Cortex of kidney (tissue), 1 donor: ENCODE measurements at places on chromosomes 16 and 17.

DNA sequence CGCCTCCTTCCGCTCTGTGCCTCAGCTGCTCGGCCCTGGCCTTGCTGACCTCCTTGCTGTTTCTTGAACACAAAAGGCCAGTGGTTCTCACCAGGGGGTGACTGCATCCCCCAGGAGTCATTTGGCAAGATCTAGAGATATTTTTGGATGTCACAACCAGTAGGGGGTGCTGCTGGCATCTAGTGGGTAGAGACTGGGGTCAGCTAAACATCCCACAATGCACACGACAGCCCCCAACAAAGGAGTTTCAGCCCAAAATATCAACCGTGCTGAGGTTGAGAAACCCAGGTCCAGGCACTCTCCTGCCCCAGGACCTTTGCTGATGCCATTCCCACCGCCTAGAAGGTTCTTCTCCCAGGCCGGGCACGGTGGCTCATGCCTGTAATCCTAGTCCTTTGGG is 39.7 kb downstream of the ABCC6 start:
- DNase-seq: no peak

GRCh38 chr17:41505007-41505808 is at the start of gene KRT13:
Gene KRT13, minus strand, starts transcription at chr17:41505612. Its CDS starts 62 bp downstream, at chr17:41505550.
- DNase-seq: no peak

- DNase-seq: no peak
These were observed 11.8 kb upstream of the TMEM220 start for GRCh38 chr17:10741416-10742135.

DNA sequence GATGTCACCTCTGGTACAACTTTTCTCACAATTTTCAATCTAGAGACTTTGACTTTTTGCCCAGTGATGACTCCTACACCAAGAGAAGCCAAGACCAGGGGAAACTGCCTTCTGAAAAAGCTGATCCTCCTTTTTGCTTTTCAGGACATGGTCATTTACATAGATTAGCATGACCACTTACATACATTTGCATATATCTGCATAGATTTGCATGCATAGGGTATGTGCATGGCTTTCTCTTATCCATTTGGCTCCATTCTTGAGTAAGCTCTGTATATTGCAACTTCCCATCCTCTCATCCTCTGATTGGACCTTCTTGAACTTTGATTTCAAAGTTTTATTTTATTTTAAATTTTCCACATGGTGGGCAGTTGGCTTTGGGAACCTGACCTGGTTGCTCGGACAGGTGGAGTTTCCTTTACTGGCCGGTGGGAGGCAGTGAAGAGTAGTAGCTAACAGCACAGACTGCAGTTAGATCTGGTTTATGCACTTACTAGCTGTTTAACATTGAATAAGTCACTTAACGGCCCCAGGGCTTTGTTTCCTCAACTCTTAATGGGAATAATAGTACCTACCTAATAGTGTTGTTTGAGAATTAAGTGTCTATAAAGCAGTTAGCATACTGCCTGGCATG is 92.9 kb downstream of the GPR139 start:
- DNase-seq: no peak

- DNase-seq: no peak
These were observed 13.3 kb downstream of the GPRC5C start for GRCh38 chr17:74445158-74445557.

DNA sequence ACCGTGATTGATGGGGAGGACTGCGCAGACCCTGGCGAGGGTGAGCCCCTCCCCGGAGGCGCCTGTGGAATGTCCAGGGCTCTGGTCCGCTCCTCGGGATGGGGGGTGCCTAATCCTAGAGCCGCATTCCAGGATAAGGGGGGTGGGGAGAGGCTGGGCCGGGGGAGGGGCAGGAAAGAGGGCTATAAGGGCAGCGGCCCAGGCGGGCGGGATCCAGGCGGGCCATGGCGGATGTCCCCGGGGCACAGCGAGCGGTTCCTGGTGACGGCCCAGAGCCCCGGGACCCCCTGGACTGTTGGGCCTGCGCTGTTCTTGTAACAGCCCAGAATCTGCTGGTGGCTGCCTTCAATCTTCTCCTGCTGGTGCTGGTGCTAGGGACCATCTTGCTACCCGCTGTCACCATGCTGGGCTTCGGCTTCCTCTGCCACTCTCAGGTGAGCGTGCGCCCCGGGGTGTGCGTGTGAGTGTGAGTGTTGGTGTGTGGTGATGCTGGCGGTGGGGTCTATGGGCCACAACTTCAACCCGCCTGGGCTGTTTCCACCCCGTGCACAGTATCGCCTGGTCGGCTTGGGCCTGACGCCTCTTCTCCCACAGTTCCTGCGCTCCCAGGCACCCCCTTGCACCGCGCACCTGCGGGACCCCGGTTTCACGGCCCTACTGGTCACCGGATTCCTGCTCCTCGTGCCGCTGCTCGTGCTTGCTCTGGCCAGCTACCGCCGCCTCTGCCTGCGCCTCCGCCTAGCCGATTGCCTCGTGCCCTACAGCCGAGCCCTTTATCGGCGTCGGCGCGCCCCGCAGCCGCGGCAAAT is at the start of gene TMEM88:
Gene TMEM88 (plus strand): TSS at position 216 of the 809 bp plus-strand sequence. CDS start 9 bp downstream, at position 225.
- no peak for DNase-seq

DNA sequence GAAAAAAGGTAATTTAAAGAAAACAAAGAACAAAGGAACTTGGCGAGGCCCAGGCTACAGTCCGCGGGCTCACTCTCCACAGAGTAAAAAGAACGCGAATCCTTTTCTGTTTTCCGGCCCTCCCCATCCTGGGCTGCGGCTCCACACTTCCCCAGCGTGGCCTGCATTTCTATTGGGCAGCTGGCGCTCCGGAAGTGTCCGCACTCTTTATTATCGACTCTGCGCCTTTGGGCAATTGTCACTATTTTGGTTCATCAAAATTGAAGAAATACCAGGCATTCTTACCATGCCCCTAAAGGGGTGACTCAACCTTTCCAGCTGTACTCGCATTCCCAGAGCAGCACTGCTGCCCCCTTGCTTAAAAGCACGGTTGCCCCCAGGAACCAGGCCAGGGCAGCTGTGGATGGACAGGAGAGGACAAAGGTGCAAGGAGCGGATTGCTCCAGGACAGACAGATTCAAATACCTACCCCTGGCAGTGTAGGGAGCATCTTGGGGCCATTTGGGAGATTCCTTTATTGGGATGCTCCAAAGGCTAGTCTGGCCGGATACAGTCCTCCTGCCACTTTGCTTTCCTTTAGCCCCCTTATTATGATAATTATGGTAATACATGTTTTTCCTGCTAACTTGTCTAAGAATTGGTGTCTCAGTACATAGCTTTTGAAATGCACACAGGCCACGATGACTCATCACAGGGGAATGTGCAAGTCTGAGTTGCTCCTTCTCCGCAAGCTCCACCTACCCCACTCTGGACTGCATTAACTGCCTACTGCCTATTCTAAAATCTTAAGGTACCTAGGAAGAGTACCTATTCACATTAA is 985 bp upstream of the SLFN12 start:
- no peak for DNase-seq

- no peak for DNase-seq
These were observed 235.5 kb downstream of the SHISA9 start for GRCh38 chr16:13136901-13137300.

GRCh38 chr16:31258366-31258765 is 1.4 kb upstream of the ITGAM start:
- no peak for DNase-seq

DNA sequence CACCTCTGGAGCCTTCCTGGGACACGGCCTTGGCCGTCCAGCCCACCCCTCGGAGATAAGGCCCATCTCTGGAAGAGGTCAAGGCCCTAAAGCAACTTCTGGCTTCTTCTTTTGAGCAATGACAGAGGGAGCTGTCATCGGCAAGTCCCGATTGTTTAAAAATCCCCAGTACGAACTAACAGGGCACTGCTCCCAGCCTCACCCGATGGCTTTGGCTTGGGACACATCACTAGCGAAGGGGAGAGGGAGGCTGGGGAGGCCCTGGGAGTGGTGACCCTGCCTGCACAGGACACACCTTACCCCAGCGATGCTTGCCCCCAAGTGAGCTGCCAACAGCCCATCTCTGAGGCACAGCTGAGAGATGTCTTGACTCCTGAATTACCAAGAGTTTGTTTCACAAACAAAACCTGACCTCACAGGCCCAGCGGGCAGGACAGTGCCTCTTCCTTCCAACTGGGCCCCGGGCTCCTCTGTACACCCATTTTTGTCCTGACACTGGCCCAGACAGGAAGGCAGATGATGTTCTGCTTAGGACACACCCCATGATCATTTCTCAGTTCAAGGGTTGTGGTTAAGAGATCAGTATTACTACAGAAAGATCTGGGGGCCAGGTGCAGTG is 4.8 kb downstream of the SYNGR2 start:
- DNase-seq: no peak

DNA sequence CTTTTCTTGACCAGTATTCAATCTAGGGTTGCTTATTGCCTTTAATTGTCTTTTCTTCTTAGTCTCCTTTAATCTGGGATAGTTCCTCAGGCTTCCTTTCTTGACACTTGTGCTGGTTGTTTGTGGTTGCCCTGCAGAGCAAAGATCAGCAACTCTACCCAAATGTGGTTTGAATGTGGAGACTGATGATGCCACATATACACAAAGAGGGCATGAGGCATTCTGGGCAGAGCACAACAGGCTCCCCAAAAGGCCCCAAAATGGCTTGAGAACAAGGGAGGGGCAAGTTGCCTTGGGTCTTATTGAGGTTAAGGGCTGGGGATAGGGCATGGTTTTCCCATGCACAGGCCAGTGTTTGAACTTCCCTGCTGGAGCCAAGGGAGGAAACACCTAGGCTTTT is 29.8 kb upstream of the HOXB9 start:
- DNase-seq: no peak

DNA sequence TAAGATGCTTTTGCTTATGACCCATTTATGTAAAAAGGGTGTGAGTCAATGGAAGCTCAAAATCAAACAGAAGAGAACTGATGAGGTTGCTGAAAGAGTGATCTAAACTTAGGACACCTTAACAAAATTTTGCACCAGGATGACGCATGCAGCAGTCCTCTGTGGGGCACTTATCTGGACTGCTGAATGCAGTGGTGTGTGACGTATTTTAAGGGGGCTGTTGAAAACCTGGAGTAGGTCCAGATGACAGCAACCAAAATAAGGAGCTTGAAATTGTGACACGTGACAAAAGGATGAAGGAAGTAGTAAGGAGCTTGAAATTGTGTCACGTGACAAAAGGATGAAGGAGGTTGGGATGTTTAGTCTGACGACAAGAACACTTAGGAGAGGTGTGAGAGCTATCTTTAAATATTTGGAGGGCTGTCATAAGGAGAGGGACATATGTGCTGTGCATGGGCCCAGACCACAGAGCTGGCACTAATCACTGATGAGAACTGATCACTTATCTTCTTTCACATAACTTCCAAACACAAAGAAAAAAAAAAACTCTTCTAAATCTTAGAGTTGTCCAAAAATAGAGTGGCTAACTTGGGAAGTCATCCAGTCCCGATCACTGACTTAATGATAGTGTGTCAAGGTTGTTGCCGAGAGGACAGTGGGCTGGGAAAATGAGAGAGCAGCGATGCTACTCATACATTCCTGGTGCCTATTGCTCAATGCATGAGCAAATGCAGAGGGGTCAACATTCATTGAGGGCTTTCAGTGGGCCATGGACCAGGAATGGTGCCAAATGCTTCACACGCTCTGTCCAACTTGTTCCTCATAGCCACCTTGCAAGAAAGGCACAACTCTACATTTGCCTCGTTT is 264.2 kb upstream of the ZFHX3 start:
- no peak for DNase-seq

DNA sequence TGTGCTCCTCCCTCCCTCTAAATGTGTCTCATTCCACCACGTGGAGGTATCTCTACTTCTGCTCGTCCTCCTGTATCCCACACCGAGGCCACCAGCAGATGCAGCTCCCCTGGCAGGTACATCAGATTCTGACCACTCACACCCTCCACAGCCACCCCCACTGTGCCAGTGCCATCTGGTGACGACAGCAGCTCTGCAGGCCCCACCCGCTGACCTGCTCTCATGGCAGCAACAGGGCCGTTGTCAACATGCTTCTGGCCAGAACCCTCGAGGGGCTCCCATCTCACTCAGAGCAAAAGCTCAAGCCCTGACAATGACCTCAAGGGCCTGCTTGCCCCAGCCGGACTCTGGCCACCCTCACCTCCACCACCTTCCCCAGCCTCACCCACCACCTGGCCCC is 93.4 kb downstream of the AMFR start:
- no peak for DNase-seq

GRCh38 chr16:17469011-17469740 is 1.6 kb downstream of the XYLT1 start:
- no peak for DNase-seq

GRCh38 chr16:89052890-89053724 is 40.5 kb upstream of the ACSF3 start:
- DNase-seq: no peak

DNA sequence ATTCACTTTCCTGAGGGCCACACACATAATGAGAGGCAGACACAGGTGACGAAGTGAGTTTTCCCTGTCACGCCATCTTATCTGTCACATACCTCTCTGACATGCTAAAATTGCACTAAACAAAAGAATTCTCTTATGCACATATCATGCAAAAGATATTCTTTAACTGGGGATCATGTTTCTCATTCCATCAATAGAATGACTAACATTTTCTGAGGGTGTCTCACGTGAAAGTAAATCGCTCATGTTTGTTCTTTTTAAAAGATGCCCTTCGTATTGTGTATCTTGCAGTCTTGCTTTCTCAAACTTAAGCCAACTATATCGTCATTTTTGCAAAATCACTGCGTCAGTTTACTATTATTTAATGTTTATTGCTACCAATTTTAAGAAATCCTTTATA is 306.4 kb downstream of the WWOX start:
- DNase-seq: no peak
